Activated naive CD4-positive, alpha-beta T cell treated with anti-CD3 and anti-CD28 coated beads, Interleukin-2, amount 50 U/mL, for 16 hours (primary cell): ENCODE measurements at places on chromosomes 7 and 10.

GRCh38 chr10:131811630-131812403 lies 89.0 kb upstream of the PPP2R2D start:
- DNase-seq: no peak

GRCh38 chr7:5177060-5177459 lies 13.0 kb upstream of the WIPI2 start:
- no peak for DNase-seq

DNA sequence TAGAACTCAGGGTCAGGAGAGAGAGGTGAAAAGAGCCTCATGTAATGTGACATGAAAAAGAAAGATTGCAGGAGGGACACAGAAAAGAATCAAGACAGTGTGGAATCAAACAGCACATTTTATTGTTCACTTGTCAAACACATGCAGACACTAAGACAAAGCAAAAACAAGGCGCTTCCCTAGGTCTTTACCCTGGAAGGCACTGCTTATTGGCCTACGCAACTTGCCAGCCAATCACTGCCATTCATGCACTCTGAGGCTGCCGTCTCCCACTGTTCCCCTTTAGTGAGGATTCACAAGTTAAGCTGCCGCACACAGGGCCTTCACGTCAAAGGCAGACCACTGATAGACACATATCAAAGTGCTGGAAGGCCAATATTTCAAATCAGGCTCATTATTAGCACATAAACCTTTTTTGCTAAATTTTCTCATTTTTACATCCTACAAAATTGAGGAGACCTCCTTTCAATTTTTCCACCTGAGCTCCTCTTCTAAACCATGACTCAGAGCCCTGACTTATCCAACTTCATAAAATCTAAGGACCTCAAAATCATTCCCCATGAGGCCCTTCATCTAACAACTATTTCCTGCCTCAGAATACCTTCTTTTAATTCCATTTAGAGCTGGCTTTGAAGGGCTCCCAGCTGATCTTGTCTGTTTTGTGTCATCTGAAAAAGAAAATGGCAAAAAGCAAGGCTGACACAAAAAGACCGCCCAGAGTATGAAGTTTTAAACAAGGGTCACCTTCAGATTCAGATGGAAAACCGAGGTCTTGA lies 149.4 kb downstream of the CHCHD3 start:
- no peak for DNase-seq

- no peak for DNase-seq
These were observed 68.0 kb downstream of the GRID1 start for GRCh38 chr10:86298501-86299001.

GRCh38 chr7:135938563-135938962 lies 38.6 kb downstream of the MTPN start:
- DNase-seq: no peak

DNA sequence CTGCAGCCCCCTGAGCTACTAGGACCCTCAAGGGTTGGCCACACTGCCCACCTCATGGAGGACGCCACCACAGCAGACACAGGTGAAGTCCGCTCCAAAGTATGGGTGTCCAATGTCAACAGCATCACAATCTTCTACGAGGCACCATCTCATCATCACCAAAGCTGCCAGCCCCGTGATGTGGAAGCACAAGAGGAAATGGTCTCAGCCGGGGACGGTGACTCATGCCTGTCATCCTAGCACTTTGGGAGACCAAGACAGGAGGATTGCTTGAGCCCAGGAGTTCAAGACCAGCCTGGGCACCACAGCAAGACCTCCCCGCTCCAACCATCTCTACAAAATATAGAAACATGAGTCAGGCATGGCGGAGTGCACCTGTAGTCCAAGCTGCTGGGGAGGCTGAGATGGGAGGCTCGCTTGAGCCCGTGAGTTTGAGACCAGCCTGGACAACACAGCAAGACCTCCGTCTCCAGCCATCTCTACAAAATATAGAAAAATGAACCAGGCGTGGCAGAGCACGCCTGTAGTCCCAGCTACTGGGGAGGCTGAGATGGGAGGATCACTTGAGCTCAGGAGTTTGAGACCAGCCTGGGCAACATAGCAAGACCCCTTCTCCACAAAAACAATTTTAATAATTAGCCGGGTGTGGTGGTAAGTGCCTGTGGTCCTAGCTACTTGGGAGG lies 48.8 kb upstream of the MYL10 start:
- no peak for DNase-seq

DNA sequence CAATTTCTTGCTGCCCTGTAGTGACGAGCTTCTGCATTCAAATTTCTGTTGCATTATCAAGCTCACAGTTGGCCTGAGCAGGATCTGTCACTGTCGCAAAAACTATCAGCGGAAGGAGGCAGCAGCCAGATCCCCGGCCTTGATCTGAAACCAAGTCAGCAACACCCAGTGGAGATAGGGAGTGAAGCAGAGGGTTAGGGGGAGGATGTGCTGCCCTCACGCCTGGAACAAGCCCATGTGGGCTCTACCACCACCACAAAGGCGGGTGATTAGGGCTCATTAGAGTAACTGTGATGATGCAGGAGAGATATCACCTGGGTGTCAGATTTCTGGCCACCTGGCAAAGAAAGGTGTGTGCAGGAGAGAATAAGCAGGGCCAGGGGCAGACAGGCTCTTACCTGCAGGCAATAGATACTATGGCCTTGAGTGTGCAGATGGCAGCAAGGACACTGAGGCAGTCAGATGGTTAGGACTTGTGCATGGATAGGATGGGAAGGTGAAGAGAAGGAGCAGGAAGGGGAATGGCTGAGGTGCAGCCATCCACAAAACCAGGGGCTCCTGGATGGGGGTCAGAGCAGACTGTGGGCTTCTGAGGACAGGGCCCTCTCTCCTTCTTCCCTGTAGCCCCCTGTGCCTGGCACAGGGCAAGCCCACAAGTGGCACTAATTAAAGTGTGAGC lies 417.3 kb downstream of the RPS24 start:
- no peak for DNase-seq

DNA sequence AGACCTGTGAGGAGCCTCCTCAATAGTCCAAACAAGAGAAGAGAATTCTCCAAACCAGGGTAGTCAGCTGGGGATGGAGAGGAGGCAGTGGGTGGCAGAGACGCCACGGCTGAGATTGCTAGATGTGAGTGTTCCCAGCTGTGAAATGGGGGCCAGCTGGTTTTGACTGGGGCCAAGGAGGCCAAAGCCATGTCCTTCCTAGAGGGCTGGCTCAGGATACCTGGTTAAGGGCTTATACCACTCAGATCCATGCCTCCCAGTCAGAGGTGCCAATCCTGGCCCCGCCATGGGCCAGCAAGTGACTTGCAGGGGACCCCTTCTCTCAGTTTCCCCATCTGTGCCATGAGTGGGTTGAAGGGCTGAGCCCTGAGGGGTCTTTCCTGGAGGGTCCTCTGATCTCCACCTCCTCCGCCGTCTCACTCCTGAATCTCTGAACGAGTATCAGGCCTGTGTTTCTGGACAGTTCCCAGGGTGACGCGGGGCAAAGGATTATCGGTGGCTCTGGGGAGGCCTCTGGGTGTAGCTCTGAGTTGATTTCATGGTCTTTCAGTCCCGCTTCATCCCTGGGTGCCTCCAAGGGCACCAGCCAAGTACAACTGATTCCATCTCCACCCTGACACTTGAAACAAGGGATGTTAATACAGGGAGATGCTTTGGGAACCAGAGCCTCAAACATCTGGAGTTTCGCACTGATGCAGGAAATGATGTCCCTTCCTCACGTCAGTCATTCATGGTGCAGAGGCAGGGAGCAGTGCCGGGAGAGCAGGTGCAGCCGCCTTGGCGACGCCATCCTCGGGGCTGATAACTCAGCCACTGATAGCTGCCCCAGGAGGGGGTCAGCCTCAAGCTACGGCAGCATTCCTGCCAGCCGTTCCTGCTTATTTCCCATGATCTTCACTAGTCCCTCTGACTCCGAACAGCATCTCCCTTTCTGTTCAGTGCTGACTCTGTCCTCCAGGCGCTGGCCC lies 126.7 kb downstream of the RGS10 start:
- no peak for DNase-seq

DNA sequence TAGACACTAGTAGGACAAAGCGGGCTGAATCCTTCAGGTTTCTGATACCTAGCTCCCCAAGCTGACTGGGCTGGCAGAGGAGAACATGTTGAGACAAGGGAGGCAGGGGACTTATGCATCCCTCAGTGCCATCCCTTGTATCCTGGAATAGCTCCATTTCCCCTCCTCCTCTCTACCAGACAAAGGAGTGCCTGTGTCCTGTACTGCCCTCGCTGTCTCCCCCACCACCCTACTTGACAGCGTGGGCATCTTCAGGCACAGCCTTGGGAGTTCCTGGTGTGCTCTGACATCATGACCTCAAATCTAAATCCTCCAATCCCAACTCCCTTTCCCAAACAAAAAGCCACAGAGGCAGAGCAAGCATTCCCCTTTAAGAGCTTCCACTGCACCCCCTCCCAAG lies 9.0 kb downstream of the SFXN3 start:
- no peak for DNase-seq

DNA sequence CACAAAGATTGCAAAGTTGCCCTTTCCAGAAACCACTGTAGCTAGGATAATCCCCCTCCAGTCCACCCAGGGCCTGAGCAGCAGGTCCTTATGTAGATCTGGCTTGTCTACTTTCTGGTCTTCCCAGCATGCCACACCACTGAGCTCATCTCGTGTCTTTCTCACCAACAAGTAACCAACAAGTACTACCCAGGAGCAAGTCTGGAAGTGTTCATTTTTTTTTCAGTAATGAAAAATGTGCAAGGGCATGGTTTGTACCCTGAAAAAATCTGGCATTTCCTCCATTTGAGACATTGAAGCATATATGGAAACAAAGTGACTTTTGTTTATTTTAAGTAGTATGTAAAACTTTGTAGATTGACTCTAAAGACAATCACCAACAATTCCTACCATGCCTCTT lies 120.8 kb downstream of the INHBA start:
- DNase-seq: no peak

DNA sequence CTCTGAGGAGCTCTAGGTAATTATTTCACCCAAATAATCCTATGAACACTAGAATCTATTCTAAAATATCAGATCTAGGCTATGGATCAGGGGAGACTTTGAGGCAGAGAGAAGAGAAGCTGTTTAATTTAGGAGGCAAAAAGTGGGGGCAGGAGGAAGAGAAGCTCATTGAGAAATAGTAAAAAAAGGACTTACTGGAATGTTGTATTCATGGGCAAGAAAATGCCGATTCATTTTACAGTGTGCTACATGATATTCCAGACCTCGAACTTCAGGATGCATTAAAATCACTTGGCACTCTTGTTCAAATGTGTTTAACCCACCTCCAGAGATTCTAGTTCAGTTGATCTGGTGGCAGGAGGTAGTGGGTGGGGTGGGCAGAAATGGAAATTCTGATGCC lies 109.5 kb upstream of the ITGB1 start:
- no peak for DNase-seq

DNA sequence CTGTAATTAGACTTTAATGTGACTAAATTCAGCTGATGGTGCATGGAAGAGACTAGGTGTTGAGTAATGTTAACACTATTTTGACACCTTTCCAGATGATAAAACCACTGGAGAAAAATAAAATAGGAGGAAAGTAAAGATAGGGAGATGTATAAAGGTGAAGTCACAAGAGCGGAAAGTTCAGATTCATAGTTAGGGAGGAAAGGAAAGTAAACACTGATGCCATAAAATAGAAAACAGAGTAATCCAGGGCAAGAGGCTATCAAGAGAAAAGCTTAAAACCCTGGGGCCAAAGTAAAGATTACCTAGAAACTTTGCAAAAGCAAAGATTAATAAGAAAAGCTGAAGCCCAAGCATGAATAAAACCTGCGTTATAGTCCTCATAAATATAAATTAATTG lies 62.8 kb downstream of the RAB11FIP2 start:
- DNase-seq: no peak

DNA sequence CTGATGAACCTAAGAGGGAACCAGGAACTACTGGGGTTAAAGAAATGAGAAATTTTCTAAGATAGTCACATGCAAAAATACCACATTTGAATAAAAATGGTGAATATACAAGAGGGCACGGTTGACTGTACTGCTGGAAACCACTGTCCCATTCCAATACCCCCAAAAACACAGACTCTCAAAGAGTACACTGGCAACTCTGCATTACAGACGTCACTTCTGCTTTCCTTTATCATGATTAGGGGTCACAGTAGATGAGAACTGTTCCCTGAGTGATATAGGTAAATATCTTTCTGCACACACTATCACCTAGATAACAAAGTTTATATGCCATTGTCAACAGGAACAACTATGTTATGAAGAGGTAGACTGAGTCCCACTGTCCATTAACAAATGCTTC lies 69.5 kb downstream of the RAPGEF5 start:
- no peak for DNase-seq
